T-helper 9 cell (primary cell): ENCODE measurements at places on chromosomes 2 and 18.

DNA sequence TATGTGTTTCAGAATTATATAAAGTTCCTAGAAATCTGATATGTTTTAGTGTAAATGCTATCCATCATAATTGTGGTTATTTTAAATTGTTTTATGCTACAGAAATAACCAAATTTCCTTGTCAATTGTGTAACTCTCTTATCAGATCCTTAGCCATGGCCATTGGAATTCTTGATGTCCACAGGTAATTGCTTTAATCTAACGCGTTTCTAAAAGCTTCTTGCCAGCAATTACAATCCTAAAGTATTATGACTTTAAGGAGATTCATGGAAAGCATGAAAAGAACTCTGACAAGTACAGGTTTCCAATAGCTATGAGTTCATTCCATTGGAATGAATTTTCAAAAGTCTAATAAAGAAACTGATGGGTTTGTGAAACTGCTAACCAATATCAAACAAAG, 472.1 kb downstream of the ERBB4 start:
- no peak for DNase-seq

DNA sequence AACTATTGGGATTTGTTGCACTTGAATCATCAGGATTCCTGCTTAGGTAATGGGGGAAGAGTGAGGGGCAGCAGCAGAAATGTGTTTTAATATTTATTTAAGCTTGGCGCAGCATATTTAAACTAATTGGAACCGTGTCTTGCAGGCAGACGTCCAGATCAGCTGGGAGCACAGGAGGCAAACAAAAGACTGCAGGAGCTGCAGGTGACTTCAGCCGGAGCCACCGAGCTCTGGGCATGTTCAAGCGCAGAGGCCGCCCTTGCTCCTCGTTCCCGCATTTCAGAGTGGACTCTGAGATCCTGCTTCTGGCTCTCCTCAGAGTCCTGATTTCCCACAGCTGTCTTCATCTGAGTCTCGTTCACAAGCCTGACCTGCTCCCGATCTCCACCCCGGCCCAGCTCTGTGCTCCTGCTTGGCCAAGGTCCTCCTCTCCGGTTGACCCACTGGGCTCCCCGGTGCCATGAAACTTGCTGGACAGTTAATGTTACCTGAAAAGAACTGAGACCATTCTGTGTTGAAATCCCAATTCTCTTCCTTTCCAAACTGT, 475.5 kb downstream of the SOX11 start:
- DNase-seq = no peak

DNA sequence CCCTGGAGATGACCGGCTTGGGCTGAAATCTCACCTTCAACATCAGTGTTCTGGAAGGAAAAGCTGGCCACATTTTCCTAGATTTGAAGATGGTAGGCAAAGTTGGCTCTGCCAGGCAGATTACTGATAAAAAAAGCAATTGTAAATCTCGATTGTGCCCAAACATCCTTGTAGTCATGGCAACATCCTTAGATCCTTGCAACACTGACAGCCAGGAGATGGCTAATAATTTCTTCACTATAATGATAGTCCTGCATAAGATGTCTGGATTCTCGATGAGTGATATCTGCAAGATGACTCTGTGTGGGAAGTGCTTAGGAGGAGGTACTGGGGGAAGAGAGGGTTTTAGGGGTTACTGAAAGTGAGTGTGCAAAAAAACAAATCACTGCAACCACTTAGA, 149.1 kb downstream of the FSHR start:
- no peak for DNase-seq

DNA sequence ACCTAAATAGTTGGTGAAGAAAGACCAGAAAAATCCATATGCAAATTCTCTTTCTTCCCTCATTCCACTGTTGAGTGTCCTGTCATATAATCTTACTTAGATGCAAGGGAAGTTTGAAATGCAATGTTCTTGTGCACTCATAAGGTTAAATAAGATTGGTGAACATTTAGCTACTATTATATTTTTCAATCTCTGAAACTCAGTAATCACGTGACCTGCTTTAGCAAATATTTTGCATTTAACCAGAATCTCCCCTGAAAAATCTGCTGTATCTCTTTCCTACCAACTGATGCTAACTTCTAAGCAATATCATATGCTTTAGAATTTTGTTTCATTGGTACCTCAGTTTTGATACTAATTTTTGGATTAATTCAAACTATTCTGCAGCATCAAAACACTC, 533.2 kb downstream of the RIT2 start:
- DNase-seq = no peak

GRCh38 chr2:100429726-100430125, 12.3 kb upstream of the CHST10 start:
- DNase-seq = no peak

DNA sequence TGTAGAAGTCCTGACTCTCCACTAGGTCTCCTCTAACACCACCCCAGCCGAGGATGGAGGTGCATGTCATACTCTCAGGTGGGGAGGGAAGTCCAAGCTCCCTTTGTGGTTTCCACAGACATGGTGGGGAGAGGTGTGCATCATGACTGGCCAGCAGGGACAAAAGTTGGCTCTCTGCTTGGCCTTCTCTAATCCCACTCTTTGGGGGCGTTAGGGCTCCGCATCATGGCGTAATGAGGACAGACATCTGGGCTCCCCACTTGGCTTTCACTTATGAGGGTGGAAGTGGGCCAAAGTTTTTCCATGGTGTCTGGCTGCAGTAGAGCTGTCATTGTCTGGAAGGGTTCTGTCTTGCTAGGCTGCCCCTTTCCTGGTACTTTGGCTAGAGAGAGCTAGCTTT, 80.7 kb upstream of the DAPL1 start:
- DNase-seq = no peak

DNA sequence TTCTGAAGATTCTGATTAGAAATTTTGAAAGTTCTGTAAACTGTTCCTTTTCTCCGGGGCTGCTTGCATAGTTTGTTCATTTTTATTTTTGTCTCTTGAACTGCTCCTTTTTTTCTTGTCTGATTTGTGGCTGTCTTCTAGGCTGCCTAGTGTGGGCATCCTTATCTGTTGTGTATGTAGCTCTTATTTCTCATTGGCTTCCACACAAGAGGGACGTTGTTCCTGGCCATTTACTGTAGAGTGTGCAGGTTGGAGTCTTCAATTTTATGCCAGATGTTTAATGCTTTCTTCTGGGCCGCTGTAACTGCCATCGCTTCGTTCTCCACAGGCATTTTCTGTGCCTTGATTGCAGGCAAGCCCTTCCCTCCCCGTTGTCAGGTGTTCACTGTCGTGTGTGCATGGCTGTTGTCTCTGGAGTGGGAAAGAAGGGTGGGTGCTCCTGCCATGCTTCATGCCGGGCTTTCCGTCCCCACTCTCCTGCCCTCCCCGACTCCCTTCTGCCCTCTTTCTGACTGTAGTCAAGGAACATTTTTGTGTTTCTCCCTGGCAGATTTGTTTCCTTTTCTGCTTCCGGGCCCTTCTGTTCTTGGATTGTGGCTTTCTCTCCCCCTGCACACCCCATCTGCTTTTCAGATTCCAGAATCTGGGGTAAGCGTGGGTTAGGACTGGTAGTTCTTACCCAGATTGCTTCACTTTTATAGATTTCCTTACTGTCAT, 15.5 kb downstream of the CEP192 start:
- no peak for DNase-seq

DNA sequence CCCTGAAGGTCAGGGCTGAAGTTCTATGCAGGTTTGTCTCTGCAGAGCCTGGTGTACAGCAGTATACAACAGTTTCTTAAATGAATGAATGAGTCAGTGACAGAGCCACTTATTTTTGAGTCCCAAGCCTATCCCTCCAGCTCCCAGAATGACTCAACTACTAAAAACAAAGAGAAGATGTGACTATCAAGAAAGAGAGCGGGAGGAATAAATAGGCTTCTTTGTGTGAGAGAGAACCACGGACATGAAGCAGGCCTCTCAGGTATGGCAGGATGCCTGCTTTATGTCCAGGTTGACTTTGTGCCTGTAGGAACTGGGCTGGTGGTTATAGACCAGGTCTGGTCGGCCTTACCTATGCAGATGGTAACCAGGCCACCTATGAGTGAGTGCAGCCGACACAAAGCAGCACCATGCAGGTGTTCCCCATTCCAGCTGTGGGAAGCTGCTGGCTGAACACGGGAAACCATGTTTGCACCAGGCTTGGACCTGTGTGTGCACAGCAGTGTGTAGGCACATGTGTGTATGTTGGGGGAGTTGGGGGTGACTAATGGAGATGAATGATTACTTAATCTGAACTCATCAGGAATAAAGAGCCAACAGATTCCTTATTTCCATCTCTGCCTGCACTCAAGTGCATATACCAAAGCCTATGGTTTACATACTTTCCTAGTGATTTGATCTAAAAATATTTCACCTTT, 171.0 kb downstream of the OSR1 start:
- no peak for DNase-seq
